ENCODE measurements at places on chromosomes 6 and 20.

DNA sequence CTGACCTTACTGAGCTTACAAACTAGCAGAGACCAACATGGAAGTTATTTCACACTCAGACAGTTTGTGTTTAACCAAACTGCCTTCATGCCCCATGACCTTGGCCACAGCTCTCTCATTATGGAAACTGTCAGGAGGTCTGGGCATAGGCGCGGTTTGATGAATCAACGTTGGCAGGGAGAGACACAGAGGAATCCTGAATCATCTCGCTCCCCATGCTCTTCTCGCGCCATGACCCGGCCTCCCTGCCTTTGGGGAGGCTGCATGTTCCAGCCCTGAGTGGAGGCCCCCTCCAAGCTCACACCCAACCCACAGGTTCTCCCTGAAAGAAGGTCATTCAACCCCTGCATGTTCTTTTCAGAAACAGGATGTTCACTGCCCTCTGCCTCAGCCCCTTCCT lies 15.9 kb upstream of the GDAP1L1 start:
- no peak for DNase-seq

DNA sequence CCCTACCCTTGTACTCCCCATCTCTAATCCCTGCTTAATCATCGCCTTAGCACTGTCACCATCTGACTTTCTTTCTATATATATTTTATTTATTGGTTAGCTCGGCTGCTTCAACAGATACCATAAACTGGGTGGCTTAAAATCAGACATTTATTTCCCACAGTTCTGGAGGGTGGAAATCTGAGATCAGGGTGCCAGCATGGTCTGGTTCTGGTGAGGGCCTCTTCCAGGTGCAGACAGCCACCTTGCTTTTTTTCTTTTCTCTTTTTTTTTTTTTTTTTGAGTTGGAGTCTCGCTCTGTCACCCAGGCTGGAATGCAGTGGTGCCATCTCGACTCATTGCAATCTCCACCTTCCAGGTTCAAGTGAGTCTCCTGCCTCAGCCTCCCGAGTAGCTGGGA lies 127.5 kb upstream of the ESR1 start:
- DNase-seq = no peak

DNA sequence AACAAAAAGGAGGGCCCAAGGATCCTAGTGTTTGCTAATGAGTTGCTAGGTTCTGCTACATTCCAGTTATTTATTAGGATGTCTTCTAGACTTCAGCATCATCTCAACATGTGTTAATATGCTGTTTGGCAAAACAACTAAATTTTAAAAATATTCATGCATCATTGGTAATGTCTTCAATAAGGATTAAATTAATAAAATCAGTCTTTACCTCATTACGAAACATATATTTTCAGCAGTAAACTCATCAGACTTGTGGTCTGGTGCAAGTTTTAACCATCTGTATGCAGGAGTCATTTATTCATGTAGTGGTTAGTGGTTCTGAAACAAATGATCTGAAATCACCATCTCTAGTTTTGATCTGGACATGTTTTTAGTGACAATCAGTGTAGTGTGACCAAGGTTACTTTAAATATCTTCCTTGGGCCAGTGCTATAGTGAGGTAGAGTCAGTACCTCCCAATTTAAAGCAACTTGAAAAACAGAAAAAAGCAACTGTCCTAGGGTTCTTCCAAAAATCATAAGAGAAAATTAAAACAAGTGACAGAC lies 85.0 kb upstream of the KCNK16 start:
- DNase-seq = no peak

GRCh38 chr20:1174787-1175186 lies 10.0 kb downstream of the TMEM74B start:
- no peak for DNase-seq

DNA sequence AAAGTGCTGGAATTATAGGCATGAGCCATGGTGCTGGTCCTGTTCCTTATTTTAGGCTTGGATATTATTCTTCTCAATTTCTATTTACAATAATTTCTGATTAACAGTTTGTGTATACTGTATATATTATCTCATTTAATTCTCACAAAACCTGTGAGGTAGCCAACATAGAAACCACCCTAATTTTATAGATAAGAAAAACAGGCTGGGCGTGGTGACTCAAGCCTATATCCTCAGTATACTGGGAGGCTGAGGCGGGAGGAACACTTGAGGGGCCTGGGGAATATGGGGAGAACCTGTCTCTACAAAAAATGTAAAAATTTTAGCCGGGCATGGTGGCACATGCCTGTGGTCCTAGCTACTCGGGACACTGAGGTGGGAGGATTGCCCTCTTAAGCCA lies 3.8 kb upstream of the AFG1L start:
- DNase-seq = no peak

Data from glomerular endothelial cell (primary cell).